ENCODE measurements at places on chromosomes 16 and 17. TPM values are rescaled to one million over a fixed set of nuclear protein-coding genes. Genes with fewer than 3 reads are reported as not detected.

ETV4 gene
- total RNA-seq = 158 TPM

TMEM238L gene
- total RNA-seq = not detected

ZG16B gene
- total RNA-seq = 0.45 TPM

AATF gene
- 109 TPM for total RNA-seq

CDRT15 gene
- total RNA-seq = not detected

KRT39 gene
- total RNA-seq = not detected

CES5A gene
- not detected for total RNA-seq

NXPH3 gene
- total RNA-seq = not detected

CCL17 gene
- total RNA-seq = not detected

VTN gene
- not detected for total RNA-seq

JUP gene
- 6.1 TPM for total RNA-seq

TIMP2 gene
- 30.4 TPM for total RNA-seq

NPW gene
- 1.5 TPM for total RNA-seq

GPR179 gene
- total RNA-seq = 0.08 TPM

VEZF1 gene
- total RNA-seq = 51.5 TPM

AURKB gene
- 116 TPM for total RNA-seq

C16orf95 gene
- total RNA-seq = 1.9 TPM

SMIM36 gene
- not detected for total RNA-seq

DNAJC7 gene
- 133 TPM for total RNA-seq

MFAP4 gene
- not detected for total RNA-seq

Data from A375 (cell line).